ENCODE measurements at places on chromosomes 7 and 10. TPM values are rescaled to one million over a fixed set of nuclear protein-coding genes. Genes with fewer than 3 reads are reported as not detected.

- no peak for DNase-seq
Measured at GRCh38 chr10:104331208-104331838, 6.9 kb downstream of the ITPRIP start.

DNA sequence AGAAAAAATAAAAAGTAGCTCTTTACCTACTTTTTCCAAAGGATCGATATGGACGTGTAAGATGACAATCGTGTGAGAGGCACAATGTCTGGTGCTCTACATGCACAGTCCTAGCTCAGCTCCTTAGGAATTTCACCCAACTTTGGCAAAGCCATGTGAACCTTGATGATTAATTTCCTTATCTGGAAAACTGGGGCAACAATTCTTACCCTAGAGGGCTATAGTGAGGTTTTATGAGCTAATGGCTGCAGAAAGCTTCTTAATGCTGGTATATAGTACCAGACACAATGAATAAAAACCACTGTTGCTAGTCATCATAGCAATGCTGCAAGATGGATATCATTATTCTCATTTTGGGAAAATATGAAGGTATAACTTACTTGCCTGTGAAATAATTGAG, 202.7 kb downstream of the PARD3 start:
- no peak for DNase-seq

GRCh38 chr10:96973809-96974747, 142.0 kb downstream of the LCOR start:
- no peak for DNase-seq

DNA sequence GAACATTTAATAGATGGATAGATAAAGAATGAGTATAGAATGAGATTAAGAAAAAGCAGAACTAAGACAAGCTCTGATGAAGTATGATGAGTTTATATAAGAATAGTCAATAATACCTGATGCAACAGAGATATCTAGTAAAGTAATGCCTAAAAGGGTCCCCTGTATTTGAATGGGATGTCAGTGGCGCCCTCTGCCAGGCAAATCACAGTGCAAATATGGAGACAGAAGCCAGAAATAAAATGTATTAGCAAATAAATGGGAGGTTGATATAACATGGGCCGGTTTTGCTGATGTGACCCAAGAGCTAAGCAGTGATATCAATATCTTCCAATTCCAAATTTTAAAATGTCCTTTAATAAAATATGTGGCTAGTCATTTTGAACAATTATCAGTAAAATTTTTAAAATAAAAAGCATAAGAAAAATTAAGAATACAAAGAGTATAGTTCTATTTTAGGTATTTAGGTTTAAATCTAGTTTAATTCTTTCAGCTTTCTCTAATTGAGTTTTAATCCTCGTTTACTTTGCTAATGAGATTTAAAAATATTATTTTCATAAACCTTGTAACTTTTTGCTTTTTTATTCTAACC, 62.6 kb downstream of the ADK start:
- no peak for DNase-seq

SLC18A2 gene
- total RNA-seq, result not detected

- no peak for DNase-seq
Measured at GRCh38 chr7:64874562-64875250, 28.4 kb upstream of the ZNF273 start.
